ENCODE measurements at places on chromosomes 12 and 14.
A peak's percentile ranks its signal among the peaks of the same experiment; 100 is the strongest.

DNA sequence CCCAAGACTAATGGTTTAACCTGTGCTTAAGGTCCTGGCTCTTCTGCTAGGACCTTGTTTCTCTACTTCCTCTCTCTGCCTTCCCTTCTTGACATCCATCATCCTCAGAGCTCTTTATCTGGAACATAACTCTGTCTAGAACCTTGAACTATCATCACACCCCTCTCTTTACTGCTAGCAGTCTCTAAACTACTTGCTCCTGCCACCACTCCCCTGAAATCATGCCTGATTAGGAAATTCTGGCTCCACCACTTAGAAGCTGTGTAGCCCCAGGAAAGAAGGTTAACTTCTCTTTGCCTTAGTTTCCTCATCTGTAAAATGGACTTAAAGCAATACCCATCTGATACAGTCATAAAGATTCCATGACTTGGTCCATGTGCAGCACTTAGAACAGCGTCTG is 9.1 kb downstream of the SLC38A1 start:
- DNase-seq: no peak

DNA sequence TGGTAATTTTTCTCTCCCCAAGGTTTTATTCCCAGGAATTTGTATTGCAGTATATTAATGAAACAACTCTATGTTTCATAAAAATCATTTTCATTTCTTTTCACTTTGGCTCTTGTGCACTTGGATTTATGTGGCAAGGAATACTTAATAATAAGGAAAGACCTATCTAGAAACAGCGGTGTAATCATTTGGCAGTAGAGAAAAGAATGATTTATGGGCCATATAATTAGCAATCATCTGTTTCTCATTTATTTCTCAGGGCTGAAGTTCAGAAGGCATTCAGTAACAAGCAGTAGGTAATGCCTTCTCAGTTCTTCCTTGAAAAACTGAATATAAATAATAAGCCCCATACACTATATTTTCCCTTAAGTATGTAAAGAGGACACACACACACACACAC is 172.6 kb downstream of the ANO4 start:
- no peak for DNase-seq

- no peak for DNase-seq
Observed at GRCh38 chr14:29236848-29237247, 470.3 kb downstream of the FOXG1 start.

DNA sequence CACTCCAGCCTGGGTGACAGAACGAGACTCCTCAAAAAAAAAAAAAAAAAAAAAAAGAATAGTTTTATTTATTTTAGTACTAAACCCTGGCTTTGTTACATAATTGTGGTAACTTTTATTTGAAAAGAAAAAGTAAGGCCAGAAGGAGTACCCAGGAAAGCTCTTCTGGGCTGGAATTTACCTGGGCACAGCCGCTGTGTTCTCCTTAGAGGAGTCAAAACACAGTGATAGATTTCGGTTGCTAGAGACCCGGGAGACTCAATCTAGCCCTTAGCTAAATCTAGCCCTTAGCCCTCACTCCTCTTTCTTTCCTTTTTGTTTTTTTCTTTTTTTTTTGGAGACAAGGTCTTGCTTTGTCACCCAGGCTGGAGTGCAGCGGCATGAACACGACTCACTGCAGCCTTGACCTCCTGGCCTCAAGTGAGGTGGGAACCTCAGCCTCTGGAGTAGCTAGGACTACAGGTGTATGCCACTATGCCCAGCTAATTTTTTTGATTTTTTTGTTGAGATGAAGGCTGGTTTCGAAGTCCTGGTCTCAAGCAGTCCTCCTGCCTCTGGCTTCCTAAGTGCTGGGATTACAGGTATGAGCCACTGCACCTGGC is 49.7 kb downstream of the SYNE2 start:
- no peak for DNase-seq

DNA sequence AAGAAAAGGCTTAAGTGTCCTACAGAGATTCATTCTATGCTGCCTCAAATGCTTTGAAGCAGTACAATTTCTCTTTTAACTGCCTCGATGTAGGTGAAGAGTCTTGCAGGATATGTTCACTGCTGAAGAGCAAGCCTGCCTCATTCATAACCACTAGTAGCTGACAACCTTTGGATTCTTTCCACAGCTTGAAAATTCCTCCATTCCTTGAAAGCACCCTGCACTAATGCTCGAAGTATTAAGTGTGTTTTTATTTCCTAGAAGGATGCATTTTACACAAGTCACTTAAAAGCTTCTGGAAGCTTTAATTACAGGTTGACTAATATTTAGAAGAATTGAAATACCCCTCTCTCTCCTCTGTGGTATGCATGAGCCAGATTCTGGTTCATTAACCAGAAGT is 429.4 kb downstream of the DIO2 start:
- no peak for DNase-seq

- DNase-seq: no peak
Observed at GRCh38 chr14:35855876-35856481, 29.8 kb downstream of the BRMS1L start.

DNA sequence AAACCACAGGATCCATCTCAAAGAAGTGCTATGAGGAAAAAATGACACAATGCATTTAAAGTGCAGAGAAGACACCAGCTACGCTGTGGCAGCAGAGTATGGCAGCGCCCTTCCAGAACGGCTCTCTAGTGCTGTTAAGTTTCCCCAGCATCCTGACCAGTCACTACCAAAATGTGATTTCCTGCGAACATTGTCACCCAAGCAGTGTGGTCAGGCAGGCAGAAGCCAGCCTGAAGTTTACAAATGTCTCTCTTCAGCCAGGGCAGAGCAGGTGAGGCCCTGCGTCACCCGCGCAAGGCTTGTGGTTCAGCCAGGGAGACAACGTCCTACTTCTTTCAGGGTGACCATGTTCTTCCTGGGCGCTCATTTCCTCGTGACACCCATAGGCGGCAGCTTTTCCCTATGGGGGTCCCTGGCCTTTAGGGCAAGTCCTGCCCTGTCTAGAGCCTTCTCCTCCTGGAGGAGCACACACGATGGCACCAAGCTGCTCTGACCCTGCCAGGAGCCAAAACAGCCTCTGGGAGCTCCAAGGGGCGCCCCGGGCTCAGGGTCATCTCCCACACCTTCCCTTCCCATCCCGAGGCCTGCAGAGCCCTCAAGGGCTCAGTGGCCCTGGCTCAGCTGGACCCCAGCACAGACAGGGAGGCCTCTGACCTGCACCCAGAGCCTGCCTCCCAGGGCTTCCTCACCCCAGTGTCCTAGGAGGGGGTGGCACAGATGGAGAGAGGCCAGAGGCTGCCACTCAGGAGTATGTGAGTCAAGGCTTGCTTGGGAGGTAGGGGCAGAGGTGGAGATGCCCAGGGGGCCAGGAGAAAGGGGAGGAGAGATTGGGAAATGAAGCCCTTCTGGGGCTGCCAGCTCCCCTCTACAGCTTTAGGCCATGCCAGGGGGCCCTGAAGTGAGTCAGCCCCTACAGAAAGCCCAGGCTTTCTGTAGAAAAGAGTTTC is 41.9 kb downstream of the PSMA6 start:
- DNase-seq: no peak

DNA sequence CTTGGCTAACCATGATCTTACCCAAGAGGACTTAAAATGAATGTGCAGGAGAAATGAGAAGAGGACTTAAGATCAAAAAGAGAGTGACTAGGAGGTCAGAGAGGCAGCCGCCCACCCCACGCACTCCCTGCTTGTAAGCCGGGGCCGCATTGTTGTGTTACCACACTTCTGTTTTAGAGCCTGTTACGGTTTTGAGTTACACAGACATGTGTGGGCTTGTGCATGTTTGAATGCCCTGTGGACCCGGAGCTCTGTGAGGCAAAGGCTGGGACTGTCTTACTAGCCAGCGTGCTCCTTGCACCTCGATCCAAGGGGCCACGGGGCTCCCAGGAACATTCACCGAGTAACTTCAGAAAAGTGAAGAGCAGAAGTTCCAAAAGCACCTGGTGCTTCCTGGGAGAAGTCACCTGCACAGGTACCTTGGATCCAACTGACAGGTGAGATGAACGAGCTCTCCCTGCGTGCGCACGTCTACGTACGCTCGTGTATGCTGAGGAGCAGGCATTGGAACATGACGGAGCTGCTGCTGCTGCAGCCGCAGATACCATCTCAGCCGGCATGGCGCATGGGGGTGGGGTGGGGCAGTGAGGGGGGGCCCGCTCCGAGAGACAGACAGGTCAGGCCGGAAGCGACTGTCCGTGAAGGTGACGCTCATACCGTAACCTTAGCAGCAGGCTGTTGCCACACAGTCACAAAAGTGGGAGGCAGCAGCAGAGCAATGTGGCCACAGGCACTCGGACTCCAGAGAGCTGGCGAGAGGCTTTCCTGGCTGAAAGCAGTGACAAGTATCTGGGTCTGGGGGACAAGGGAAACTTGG is 23.7 kb downstream of the SFSWAP start:
- DNase-seq: no peak

- DNase-seq: no peak
Observed at GRCh38 chr14:100017553-100017952, 47.7 kb upstream of the EVL start.

DNA sequence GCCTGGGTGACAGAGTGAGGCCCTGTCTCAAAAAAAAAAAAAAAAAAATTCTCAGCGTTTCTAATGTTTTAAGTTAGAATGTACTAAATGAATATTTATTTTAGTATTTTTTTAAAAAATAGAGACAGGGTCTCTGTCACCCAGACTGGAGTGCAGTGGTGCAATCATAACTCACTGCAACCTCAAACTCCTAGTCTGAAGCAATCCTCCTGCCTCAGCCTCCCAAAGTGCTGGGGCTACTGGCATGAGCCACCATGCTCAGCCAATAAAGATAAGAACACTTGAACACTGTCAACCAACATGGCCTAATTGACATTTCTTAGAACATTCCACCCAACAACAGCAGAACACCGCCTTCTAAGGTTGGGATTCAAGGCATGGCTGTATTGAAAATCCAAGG is 5.1 kb upstream of the DYNC1H1 start:
- DNase-seq: peak; percentile 15

GRCh38 chr14:104507443-104507842 is 72.1 kb upstream of the C14orf180 start:
- DNase-seq: no peak

DNA sequence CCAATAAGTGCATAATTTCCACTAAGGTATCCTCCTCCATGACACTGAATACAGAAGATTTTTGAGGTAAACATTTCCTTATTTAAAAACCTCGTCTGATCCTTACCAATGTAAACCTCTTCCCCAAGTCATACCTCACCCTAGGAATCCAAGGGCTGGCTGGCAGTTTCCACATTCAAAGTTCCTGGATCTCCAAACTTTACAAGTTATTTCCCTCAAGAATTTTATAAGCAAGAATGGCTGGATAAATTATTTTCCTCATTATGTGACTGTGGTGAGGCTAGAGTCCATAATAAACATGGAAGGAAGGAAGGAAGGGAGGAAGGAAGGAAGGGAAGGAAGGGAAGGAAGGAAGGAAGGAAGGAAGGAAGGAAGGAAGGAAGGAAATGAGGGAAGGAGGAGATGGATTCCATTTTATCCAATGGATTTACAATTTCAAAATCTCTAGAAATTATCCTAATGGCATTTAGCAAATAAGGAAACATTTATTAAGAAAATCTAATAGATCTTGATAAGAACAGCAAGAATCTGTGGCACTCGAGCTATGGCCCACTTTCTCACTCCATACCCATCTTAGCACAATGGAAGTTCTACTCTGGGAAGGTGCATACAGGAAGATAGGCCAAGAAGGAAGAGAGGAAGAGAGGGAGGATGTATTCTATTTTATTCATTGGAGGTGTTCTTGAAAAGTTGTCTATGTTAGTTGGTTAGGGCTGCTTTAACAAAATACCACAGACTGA is 477.8 kb upstream of the TMPO start:
- no peak for DNase-seq

DNA sequence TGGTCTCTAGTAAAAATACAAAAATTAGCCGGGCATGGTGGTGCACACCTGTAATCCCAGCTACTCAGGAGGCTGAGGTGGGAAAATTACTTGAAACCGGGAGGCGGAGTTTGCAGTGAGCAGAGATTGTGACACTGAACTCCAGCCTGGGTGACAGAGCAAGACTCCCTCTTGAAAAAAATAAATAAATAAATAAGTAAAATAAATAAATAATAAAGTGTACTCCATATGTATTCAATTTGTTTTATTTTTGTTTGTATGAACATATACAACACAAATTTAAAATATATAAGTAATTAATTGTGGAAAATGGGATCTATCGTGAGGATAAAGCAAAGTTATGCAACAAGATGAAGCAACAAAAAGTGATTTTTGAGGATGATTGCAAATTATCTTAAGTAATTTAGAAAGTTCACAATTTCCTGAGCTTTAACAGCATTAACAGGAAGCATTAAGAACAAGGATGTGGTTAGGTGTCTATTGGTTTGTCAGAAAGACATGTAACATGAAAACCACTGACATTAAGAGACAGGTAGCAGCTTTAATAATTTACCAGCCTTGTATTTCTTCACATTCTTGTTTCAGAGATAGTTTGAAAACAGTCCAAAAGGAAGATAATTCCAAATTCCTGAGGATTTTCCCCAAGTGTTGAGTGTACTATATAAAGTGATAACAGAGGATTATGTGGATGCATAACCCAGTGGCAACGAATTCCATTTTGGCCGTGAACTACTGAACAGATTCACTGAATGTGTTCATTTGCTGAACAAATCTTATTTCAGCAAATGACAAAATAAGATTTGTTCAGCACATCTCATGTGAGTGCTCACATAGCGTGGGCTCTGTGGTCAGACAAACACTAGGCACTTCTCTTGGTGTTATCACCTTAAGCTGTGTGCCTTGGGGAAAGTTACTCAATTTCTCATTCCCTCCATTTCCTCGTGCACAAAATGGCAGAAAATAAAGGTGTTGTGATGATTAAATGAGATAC is 68.6 kb upstream of the RESF1 start:
- DNase-seq: no peak

DNA sequence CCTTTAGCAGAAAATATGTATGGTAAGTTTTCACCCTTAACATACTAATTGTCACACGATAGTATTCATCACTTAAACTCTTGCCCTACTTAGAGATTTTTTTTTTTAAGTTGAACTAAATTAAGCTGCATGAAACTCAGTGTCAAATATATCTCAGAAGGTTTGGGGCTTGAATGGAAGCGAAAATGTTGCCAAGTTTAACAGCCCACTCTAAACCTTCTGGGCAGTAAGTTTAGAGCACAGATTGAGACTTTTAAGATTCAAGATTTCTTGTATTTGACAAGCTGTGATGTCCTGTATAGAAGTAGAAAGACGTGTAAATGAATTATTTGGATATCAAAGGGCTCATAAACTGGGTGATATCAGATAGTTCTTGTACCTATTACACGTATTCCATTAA is 287.3 kb upstream of the FLRT2 start:
- DNase-seq: no peak

DNA sequence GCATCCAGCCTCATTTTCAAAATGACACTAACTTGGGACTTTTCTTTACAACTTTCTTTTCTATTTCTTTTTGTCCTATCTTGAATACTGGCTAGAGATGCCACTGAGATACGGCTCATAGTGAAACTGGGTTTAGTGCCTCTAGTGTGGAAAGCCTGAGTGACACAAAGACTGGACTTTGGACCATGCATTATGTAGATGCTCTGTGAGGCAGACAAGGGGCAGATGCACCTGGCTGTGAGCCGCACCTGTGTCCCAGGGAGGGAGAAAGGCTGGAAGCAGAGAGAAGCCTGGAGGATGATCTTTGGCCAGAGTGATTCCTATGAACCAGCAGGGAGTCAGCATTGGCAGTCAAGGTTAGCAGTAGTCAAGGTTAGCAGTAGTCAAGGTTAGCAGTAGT is 852.3 kb upstream of the TMEM132C start:
- no peak for DNase-seq

Data from right lobe of liver (tissue), 6 donors.